Activated T-cell treated with anti-CD3 and anti-CD28 coated beads for 24 hours (primary cell): ENCODE measurements at places on chromosomes 16 and 17.

- DNase-seq = no peak
Measured at GRCh38 chr16:10828851-10829366, 10.3 kb upstream of the TVP23A start.

GRCh38 chr17:79572136-79572925 lies 38.5 kb downstream of the RBFOX3 start:
- no peak for DNase-seq

- no peak for DNase-seq
Measured at GRCh38 chr17:1377334-1377733, 22.7 kb downstream of the YWHAE start.

GRCh38 chr16:2532494-2533141 lies 1.4 kb upstream of the CEMP1 start:
- peak; percentile 47 for DNase-seq

DNA sequence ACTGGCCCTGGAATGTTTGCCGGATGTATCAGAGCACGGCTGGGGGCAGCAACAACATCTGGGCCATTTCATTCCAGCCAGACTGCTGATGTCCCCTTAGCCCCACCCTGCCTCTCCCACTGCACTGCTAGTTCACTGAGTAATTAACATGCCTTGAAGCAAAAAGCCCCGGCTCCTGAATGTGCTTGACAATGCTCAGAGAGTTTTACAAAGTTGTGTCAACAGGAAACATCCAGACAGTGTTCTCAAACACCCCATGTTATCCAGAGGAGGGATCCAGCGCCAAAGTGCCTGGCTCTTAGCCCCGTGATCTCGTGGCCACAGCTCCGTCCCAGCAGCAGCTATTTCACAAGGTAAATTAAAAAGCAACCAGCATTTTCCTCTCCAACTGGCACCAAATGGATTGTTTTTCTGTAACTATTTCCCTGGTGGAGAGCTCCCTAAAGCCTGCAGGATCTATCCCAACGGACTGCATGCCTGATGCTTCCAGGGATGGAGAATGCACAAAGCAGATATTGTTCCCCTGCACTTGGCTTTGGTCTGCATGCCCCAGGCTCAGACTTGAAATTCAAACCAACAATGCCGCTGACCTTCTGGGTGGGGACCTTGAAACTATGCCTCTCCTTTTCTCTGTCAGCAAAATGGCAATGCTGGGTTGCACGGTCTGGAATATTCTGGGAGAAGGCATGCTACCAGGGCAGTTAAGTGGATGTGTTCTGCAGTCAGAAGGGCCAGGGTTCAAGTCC lies 115.6 kb upstream of the CDH5 start:
- no peak for DNase-seq

DNA sequence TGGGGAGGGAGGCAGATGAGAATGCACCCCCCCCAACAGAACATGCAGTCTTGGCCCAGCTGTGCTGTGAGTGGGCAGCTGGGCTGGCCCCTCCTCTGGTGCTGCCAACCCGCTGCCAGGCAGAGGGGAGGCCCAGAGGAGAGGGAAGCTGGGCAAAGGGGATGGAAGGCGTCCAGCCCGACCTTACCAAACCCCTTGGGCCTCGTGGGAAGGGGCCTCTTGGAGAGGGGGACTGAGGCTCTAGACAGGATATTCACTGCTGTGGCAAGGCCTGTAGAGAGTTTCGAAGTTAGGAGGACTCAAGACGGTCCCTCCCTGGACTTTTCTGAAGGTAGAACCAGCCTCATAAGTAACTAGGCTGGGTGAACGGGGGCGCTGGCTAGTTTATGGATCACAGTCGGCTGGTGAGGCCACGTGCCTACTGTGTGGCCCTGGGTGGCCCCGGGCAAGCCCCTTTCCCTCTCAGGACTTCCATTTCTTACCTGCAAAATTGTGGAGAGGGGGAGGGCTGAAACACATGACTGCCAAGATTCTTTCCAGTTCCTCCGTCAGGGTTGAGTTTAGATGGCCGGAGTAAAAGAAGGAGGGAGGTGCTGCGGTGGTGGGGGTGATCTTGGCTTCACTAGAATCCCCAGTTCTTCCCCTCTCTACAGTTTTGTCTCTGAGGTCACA lies 857 bp upstream of the STAT5A start:
- DNase-seq = peak; percentile 35

DNA sequence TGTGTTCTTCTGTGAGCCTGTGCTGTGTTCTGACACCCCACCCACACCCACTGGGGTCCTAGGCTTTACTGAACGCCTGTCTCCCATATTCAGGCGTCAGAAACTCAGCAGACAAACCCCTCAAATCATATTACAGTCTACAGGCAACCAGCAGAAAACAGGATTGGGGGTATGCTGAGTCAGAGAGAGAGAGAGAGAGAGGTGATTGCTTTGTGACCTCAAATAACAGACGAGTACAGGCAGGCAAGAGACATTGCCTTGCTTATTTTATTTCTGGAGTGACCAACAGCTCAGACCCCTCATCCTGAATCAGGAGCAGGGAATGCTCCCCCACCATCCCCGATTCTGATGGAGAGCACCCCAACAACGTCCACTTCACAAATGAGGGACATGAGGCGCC lies 473.9 kb downstream of the PMP22 start:
- no peak for DNase-seq

GRCh38 chr16:72840631-72841381 lies 207.1 kb downstream of the ZFHX3 start:
- no peak for DNase-seq
